Naive thymus-derived CD4-positive, alpha-beta T cell (primary cell): ENCODE measurements at places on chromosomes 12 and 14.

- DNase-seq = no peak
Observed at GRCh38 chr12:11431486-11431885, 36.1 kb upstream of the PRB2 start.

DNA sequence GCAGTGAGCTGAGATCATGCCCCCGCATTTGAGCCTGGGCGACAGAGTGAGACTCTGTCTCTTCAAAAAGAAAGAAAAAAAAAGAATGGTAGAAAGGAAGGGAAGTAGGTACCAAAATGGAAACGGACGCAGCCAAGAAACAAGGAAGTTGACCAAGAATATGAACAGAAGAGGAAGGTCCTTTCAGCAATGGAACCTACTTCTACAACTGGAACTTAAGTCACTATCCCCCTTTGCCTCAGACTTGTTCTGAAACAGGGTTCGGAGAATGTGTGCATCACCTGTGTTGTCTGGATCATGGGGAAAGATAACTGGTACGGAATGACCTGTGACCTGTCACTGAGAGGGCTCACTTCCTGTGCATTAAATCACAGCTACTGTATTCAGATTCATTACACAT lies 43.9 kb upstream of the RNASE1 start:
- no peak for DNase-seq

GRCh38 chr14:106442857-106443256 lies 916.5 kb downstream of the TMEM121 start:
- DNase-seq = peak; percentile 49

- DNase-seq = peak; percentile 55
Observed at GRCh38 chr12:121799842-121800693, 3.7 kb upstream of the SETD1B start.

GRCh38 chr14:104865631-104866441 lies 768 bp downstream of the CEP170B start:
- no peak for DNase-seq

- DNase-seq = no peak
Observed at GRCh38 chr12:64229240-64229639, 7.1 kb upstream of the KICS2 start.

DNA sequence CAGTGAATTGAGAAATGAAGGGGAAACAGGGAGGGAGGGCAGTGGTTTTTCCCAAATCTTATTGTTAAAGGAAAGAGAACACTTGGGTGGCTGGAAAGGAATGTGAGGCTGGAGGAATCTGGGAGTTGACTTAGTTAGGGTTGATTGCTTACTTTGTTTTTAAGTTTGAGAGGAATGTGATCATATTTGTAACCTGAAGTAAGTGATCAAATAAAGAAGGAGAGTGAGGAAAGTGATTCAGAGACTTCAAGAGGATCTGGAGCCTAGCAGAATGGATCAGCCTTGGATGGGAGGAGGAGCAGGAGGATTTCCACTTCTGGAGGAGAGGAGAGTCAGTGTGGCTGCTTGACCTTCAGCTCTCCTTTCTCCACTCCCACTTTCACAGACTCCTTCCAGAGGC lies 6.0 kb upstream of the LRP6 start:
- no peak for DNase-seq

DNA sequence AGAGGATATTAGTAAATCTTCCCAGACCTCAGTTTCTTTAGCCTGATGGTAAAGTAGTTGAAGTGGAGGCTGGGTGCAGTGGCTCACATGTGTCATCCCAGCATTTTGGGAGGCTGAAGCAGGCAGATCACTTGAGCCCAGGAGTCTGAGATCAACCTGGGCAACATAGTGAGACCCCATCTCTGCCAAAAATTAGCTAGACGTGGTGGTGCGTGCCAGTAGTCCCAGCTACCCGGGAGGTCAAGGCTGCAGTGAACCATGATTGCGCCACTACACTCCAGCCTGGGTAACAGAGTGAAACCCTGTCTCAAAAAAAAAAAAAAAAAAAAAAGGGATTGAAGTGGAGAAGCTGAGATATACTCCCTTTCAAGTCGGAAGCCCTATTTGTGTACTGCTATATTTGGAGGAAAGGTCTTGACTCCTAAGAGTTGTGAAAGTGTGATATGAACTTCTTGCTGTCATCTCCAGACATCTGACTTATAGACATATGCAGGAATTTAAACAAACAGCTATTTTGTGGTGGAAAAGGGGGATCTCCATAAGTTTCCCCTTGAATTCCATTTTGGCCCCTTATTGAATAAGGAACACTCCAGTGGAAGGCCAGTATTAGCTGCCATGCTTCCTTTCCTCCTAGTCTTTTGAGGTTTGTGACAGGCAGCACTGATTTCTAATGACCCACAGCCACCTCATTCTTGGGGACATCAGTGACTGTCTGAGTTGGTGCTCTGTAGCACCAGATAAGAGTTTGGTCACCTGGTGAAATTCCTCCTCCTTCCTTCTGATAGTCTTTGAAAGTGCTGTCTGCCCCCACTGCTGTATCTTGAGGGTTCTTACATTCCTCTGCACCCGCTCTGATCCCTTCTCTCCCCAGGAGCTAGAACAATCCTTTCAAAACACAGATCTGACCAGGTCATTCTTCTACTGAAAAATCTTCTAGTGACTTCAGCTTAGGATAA lies 7.4 kb downstream of the ELK3 start:
- DNase-seq = no peak

GRCh38 chr12:81081726-81082125 lies 3.8 kb downstream of the ACSS3 start:
- no peak for DNase-seq

GRCh38 chr14:87526731-87527130 lies 466.3 kb downstream of the GALC start:
- no peak for DNase-seq

GRCh38 chr14:91152499-91152898 lies 38.6 kb downstream of the DGLUCY start:
- no peak for DNase-seq

DNA sequence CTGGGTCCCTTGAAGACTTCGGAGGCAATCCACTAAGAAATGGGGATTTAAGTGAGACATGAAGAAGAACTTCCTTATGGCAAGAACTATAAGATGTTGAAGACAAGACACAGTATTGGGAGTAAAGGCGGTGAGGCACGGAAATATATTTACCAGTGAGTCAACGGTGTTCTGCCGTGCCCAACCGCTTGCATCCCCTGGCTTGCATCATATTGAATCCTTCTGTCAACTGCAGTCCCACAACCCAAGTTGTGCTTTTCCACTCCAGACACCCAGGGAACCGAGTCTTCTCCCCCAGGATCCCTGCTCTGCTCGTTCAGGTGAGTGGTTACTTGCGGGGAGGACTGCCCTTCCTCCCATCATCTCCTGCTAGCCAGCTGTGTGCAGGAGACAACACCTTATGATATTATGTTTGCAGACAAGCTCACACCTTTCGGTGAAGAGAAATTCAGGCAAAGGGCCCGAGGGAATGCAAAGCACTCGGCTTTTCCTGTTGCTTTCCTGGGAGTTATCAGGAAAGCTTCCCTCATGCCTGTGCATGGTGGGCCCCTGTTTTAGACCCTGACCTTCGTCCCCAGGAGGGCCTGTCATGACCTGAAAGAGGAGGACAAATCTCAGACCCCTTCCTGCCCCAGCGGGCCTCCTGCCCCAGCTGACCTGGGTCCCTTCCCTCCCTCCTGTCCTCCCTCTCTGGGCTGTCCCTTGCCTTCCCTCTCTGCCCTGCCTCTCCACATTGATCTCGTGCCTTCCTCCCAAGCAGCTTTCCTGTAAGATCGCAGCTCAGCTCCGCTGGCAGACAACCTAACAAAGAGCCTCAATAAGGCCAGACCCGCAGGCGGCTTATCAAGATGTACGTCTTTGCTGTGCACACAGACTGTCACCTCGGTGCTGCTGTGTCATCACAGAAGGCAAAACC lies 4.3 kb upstream of the LRTM2 start:
- DNase-seq = no peak

DNA sequence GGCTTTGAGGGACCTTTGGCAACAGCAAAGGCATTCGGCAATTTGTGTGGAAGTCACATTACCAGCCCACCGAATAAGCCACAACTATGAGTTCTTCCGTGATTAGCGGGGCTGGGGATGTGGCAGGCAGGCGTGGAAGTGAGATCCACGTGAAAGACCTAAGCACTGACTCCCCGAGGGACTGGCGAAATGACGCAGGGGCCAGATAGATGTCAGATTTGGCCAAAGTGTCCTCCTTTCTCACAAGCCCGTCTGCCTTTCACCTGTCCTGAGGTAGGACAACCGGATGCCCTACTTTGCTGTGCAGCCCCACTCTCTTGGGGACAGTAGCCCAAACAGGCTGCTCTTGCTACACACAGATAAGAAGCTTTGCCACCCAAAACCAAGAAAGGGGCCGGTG lies 54.5 kb downstream of the DPF3 start:
- no peak for DNase-seq

GRCh38 chr12:110555577-110556406 lies 27.3 kb downstream of the PPTC7 start:
- DNase-seq = no peak

DNA sequence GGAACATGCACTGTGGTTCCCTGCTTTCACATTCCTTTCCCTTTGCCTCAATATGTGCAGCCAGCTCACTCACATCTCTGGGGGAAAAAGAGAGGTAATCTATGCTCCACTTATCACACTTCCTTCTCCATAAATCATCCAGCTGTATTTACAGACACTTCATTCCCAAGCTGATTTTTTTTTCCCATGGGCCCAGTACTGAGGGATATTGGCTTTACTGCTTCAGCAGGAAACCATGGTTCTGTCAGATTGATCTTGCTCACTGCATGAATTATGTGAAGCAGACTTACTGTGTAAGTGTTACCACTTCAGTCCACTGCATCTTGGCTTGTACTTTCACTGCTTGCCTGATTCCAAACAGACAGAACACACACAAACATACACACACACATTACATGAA lies 555.6 kb downstream of the CCER1 start:
- no peak for DNase-seq

- no peak for DNase-seq
Observed at GRCh38 chr14:99273766-99274345, 1.9 kb upstream of the BCL11B start.

GRCh38 chr12:85733984-85734383 lies 102.2 kb downstream of the RASSF9 start:
- no peak for DNase-seq

DNA sequence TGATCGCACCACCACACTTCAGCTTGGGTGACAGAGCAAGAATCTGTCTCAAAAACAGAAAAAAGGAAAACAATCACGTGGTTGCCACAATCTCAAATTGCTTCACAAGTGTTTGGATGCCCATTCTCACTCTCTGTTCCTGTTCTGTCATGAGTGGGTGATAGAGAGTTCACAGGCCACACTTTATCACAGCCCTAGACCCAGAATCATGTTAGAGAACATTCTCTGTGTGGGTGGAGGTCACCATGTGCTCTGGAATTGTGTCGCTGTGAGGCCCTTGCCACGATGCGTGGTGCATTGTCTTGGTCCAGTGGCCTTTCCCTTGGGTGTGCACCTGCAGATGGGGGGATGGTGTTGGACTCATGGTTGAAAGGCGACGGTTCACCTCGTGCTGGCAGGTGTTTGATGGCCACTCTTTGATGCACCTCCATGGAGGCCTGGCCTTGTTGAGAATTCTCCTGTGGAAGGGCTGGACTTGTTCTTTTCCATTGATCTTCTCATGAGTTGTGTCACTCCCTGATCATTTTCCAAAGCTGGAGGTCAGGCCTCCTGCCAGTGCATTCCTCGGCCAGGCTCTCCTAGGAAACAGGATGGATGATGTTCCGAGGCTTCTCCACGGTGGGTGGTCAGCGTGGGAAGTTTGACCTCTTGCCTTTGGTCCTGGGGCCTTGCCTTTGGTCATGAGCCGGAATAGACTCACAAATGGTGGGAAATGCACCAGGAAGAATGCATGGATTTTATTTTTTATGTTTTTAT lies 91.9 kb downstream of the SLC24A4 start:
- DNase-seq = no peak

- DNase-seq = no peak
Observed at GRCh38 chr12:104023710-104024109, 26.3 kb downstream of the GLT8D2 start.

DNA sequence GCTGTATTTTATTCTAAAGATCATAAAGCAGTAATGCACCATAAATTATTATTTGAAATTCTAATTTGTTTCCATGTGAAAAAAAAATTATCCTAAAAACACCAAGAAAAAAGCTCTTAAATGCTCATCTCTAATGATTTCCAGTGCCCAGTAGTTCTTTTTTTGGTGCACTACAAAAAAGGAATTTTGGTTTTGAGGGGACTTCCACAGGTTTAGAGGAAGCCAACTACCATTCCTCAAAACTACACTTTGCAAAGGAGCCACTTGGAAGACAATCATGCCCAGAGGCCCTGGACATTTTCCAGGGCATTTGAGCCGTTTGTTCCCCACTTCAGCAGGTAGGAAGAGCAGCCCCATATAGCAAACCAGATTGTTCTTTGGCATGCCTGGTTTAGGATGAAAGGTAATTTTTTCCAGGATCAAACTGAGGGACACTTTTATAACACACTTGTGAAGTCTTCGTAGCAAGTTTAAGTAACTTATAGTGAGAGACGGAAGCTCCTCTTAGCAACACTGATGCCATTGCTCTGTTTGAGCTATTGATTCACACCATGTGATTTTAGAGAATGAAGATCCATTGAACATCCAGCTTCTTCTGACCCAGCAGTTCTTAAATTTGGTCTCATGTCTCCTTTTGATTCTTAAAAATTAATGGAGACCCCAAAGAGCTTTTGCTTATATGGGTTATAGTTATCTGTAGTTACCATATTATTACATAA lies 187.9 kb downstream of the ETV6 start:
- no peak for DNase-seq

- no peak for DNase-seq
Observed at GRCh38 chr12:56082382-56082781, 2.4 kb downstream of the ERBB3 start.

DNA sequence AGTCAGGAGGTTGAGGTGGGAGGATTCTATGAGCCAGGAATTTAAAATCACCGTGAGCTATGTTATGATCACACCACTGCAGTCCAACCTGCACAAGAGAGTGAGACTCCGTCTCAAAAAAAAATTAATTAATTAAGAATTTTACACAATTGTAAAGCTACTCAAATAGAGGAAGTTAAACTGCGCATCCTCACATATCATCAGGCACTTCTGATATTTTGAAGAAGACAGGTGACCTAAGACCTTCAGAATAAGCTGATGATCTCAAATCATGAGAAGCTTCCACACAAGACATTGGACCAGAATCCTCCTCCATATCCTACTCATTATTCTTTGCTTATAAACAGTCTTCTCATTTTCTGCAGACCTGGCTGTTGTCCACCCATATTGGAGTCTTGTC lies 800.9 kb downstream of the TMEM121 start:
- DNase-seq = no peak

GRCh38 chr12:132950844-132951535 lies 5.1 kb downstream of the ZNF605 start:
- no peak for DNase-seq

DNA sequence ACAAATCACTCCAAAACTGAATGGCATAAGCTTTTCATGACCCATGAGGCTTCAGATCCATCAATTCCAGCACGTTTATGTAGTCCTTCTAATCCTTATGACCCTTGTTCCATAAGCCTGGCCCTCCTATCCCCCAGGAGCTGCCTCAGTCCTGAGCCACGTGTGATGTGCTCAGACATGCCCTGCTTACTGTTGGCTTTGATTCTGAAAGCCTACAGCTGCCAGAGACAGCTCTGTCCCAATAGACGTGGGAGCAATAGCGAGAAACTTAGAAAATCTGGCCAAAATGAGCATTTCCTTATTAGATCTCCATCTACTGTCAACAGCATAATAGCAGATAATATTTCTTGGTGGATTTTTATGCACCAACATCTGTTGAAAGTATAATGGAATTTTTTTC lies 33.2 kb downstream of the DUSP6 start:
- DNase-seq = no peak
